ENCODE measurements at places on chromosomes 12 and 14.

DNA sequence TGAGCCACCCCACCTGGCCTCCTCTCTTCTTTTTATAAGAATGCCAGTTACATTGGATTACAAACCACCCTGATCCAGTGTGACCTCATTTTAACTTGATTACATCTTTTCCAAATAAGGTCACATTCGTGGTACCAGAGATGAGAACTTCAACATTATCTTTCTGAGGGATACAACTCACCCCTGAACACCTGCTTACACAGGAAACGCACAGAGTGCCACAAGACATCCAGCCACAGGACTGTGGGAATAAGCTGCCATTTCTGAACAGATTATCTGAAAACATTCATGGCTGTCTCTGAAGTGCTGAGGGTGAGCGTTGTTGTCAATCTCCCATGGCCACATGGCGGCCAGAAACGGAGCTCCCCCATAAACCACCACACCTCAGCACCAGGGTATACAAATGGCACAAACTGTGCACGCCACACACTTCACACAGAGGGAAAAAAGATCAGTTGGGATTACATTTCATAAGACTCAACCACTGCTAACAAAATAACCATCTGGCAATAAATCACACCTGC lies 23.7 kb downstream of the FOXN3 start:
- DNase-seq: no peak

DNA sequence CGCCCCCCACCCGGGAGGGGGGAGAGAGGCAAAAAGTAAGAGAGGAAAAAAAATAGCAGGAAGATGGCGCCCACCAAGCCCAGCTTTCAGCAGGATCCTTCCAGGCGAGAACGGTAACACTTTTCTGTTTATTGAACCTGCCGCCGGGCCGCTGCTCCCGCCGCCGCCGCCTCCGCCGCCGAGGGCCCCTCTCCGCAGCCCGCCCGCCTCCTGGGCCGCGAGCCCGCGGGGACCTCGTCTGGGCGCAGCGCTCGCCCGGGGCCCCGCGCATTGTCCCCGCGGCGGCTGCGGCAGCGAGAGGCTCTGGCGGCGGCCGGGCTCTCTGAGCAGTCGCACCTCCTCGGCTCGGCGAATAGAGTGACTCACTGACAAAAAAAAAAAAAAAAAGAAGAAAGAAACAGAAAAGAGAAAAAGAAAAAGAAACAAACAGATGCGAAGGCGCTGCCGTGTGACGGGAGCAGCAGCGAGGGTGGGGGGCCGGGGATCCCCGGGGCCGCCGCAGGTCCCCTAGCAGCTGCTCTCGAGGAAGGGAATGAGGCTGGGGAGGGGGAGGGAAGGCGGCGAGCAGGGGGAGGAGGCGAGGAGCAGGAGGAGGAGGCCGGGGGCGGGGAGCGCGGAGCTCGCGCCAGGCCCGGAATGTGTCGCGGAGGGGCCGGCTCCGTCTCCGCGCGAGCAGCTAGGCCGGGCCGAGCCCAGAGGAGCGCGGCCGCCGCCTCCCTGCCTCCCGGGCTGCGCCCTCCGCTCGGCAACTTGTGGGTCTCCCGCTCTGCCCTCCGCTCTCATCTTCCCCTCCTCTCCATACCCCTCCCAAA lies 781 bp downstream of the NPAS3 start:
- no peak for DNase-seq

- DNase-seq: no peak
These were observed 5.9 kb downstream of the SEC23A start for GRCh38 chr14:39097159-39097558.

DNA sequence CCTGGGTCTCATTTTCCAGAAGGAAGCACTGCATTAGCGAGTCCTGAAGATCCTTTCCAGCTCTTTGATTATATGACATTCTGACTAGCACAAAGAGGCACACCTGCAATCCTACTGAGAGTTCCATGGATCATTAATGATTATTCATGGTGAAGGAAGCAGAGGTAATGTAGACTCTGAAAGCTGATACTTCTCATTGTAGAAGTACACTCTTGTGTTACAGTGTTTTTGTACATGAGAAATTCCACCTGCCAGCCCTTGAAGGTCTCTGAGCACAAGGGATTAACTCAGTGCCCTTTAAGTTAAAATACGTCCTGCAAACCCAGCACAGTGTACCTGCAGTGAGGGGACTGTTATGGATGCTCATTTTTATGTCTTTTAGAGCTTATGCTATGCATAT lies 558.8 kb upstream of the FBXO33 start:
- no peak for DNase-seq

- no peak for DNase-seq
These were observed 17.6 kb downstream of the NINJ2 start for GRCh38 chr12:645563-646071.

GRCh38 chr12:105420659-105421240 lies 90.3 kb downstream of the C12orf75 start:
- peak; percentile 24 for DNase-seq

GRCh38 chr14:100629696-100630095 lies 42.5 kb upstream of the BEGAIN start:
- no peak for DNase-seq

GRCh38 chr12:23911574-23911973 lies 37.9 kb downstream of the SOX5 start:
- DNase-seq: no peak

DNA sequence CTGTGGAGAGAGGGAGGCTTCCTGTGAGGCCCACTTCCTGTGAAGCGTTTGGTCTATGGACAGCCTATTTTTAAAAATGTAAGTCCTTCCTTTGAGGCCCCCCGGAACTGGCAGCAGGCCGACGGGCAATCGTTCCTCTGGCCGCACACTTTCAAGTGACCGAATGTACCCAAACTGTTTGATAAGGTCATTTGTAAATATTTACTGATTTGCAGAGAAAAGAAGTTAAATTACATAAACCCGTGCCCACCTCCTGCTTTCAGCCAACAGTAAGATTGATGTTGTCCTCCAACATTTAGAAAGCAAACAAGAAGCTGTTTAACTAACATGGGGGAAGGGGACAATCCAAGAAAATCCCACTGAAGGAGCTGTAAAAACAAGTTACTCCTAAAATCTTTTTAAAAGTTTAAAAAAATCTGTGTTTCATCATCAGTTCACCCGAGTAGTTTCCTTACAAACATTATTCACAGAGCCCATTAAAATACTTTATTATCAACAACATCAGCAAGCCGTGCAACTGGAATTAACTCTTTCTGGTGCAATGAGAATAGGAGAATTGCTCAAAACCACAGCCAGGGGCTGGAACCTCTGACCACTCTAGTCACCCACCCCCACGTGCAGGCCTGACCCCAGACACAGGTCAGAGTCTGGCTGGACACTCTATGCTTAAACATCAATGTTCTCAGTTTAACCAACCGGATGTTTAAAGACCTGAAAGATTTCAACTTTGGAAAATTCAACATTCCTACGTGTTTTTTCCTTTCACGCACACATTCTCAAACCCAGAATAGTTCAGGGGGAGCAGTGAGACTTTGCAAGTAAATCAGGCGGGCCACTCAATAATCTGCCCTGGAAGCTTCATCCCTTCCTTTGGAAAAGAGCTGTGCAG lies 65.3 kb downstream of the FOXN3 start:
- no peak for DNase-seq

GRCh38 chr12:52146089-52146821 lies 45.6 kb downstream of the KRT80 start:
- DNase-seq: no peak

GRCh38 chr12:33439587-33440011 lies at the start of gene SYT10:
Gene SYT10 (minus strand): TSS chr12:33439819. CDS start chr12:33439522, 297 bp downstream.
- DNase-seq: no peak

- no peak for DNase-seq
These were observed at the start of gene KCNK10 for GRCh38 chr14:88323086-88323522. Gene KCNK10 (minus strand): TSS chr14:88323269. CDS start chr14:88322798, 471 bp downstream.

DNA sequence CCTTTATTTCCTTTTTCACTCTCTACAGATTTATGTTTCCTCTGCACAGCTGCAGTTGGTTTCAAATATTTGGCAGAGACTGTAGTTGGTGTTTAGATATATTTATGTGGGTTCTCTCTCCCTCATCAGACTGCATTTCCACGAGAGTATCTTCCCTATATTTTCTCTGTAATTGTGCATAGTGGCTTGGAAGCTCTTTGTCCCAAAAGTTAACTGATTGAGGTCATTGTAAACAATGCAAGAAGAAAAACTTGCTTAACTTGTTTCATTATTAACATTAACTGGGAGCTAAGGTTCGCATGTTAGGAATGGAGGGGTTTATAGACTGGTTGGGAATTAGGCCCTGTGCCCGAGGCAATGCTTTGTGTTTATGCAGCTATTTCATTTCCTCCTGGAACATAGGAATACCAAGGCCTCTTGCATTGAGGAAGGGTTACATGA lies 216.9 kb upstream of the HMGA2 start:
- no peak for DNase-seq

- no peak for DNase-seq
These were observed 68.0 kb downstream of the RASSF3 start for GRCh38 chr12:64678248-64678647.

GRCh38 chr14:105088812-105089745 lies 23.8 kb upstream of the GPR132 start:
- no peak for DNase-seq

DNA sequence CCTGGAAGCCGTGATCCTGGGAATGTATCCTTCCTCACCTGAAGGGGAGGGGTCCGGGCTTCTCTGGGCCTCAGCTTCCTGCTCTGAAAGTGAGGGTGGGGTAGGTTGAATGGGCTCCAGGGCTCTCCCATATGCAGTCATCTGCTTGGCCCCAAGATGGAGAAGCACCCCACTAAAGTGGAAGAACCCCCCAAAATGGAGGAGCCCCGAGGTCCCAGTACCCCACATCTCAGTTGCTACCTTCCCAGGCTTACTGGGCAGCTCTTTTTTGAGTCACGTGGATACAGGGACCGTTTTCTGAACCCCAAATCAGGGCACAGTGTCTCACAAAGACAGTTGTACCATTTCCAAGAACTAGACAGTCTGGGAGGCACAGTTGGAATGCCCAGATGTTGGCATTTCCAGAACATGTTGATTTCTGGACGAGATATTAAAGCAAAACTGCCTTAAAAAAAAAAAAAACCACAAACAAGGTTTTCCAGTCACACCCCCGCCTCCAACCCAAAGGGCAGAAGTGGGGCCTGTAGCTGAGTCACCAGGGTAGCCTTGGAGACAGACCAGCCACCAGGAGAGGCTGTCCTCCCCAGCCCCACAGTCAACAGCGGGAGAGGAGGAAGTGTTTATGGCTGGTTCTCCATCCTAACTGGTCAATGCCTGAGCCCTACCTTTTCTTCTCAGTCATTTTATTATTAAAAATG lies 12.1 kb downstream of the VASH1 start:
- no peak for DNase-seq

DNA sequence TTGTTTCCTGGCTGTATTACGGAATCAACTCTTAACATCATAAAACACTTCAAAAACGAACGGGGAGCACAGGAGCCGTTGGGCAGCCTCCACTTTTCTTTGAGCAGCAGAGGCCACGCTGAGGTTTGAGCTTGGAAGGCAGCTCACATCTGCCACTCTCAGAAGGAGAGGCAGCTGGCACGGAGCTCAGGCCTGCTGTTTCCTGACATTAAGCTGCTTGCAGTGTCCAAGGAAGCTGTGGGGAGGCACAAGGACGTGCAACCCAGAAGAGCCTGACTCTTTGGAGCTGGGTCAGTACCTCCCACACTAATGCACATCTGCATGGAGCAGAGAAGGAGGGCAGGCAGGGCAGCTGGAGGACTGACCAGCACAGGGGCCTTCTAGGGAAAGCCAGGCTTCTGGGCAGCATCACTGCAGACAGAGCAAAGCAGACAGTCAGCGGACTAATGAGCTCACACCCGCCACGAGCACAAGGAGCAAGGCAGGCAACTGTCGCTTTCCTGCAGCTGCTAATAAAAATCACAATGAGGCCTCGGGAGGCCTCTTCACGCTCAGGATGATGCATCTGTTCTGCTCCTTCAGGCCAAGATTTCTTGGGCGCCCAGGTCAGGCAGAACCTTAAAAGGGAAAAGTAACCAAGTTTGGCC lies 211.1 kb downstream of the GLT1D1 start:
- DNase-seq: no peak

GRCh38 chr14:63288853-63289252 lies 29.9 kb downstream of the GPHB5 start:
- DNase-seq: no peak

DNA sequence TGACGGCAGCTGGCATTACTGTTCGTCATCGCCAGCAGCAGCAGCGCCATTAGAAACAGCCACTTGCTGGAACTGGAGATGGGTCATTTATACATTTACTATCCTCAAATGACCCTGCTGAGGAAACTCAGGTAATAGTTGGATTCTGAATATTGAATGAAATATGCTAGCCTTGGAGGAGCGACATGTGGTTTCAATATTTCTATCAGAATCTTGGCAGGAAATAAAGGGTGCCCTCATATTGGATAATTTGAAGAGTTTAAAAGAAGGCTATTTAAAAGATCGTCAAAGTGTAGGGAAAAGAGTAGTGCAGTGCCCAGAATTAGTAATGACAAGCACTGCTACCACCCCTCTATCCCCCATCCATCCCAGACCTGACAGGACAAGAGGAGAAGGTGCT lies 109.6 kb upstream of the CPM start:
- no peak for DNase-seq

DNA sequence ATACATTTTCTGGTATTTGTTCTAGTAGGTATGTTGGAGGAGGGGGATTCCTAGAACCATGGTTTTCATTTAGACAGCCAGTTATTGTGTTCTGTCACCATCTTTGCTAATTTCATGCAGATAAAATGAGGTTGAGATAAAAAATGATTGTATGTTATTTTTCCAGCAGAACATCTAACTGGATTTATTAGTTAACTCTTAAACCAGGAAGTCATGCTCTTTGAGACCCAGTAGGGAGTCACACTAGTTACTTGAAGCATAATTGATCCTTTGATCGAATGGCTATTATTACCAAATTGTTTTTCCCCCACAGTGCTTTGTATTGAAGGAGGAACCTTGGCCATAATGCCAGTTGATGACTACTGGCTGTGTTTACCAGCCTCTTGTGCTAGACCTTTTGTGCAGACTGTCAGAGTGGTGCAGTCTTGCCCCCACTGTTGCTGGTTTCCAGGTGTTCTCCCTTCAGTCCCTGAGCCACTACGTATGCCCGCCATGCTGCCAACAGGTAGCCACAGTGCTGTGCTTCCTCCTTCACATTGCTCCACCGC lies 6.0 kb downstream of the EID3 start:
- no peak for DNase-seq

DNA sequence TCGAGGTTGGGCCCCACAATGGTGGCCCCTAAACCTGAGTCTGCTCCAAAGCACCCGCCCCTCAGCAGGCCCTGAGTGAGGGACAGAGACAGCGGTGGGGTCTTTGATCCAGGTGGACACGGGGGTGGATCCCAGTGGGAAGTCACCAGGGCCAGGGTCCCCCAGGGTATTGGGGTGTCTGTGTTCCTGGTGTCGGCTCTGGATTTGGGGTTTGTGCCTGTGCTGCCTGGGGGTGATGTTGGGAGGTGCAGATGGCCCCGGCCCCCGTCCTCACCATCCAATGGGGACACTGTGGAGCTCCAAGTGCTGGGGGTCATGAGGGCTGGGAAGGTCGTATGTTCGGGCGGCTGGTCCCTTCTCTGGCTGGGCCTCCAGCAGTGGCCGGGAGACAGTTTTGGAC lies 354.2 kb downstream of the TMEM121 start:
- DNase-seq: no peak

DNA sequence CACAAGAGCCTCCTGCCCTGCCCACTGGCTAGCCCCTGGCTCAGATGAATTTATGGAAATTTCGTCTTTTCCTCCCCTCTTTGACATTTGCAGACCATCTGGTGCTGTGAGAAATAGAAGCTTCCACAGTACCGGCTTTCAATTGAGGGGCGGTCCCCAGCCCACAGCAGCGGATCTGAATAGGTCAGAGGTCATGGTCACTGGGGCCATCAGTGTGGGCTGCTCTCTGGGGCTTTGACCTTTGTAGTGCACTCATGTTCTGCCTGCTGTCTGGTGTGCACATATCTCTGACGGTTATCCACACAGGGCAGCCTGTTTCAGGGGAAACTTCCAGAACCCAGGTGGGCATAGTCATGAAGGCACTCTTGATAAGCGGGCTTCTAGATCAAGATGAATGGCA lies 2.5 kb upstream of the RFLNA start:
- DNase-seq: no peak

Measured in stimulated activated CD4-positive, alpha-beta T cell treated with anti-CD3 and anti-CD28 coated beads, TNF-alpha, amount 100 ng/mL, for 4 hours (primary cell).